Endodermal cell (in vitro differentiated cells): ENCODE measurements at places on chromosomes 5 and 9. TPM values are rescaled to one million over a fixed set of nuclear protein-coding genes. Genes with fewer than 3 reads are reported as not detected.
A peak's percentile ranks its signal among the peaks of the same experiment; 100 is the strongest.

Gene AJM1
- total RNA-seq = 2.9 and 3.5 TPM in 2 replicates

- peak; percentile 92 for DNase-seq
Observed at GRCh38 chr5:102561894-102562760, 63.3 kb upstream of the SLCO6A1 start.

- DNase-seq = no peak
Observed at GRCh38 chr5:61280761-61281427, 51.2 kb upstream of the ZSWIM6 start.

GRCh38 chr9:136838314-136839228 is 3.7 kb upstream of the AJM1 start:
- no peak for DNase-seq

DNA sequence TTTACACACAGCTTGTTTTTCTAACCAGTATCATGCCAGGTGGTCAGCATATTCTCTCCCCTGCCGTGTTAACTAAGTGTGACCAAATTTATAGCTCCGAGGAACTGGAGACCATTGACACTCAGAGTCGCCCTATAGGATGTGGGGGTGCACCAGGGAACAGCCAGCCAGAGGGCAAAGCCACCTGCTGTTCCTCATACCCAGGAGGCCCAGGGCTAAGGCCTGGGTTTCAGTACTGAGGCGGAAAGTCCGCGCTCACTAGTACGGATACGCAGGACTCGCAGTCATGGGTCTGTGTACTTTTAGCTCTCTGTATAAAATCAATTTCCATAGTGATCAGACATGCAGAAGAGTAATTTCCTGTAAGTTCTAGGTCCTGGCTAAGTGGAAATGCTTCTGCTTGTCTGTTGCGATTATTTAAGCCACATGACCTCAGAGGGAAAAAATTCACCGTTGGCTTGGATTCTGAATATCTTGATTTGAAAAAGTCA is 247.0 kb downstream of the AOPEP start:
- DNase-seq = no peak

GRCh38 chr9:131608493-131609037 is 63.2 kb downstream of the PRRT1B start:
- DNase-seq = peak; percentile 91

Gene CCDC152
- 3.8 and 4.7 TPM in 2 replicates for total RNA-seq
